ENCODE measurements at places on chromosomes 6 and 20.

DNA sequence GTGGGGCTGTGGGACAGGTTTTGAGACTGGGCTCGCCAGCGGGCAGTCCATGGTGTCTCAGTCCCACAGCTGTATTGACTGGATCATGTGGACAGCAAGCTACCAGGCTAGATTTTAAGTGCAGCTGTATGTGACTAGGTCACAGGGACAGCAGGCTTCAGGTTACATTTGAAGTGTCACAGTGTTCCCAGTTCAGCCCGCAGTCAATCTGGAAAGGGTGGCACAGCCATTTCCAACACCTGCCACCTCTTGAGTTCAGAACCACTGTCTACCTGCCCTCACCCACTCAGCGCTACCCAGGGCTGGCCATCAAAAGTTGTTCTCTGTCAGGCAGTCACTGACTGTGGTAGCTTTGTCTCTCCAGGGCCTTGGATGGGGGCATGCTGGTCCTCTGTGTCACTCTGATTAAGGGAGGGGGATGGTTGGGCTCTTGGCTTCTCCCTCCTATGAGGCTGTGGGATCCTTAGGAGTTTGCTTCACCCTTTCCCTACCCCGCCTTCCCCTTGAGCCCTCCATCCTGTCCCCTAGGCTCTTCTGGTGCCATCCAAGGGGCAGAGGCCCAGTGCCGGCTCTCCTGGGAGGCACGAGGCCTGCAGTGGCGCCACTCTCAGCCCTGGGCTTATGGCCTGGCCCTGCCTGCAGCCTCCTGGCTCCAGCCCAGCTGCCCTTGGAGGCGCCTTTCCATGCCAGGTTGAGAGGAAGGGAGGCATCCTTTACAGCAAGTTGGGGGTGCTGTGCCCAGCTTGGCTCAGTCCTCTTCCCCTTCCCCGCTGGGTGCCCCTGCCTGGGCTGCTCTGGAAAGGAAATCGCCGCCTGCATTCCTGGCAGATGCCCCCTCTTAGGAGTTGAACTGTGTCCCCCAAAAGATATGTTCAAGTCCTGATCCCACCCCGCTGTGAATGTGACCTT, 44.9 kb downstream of the PNLDC1 start:
- no peak for DNase-seq

DNA sequence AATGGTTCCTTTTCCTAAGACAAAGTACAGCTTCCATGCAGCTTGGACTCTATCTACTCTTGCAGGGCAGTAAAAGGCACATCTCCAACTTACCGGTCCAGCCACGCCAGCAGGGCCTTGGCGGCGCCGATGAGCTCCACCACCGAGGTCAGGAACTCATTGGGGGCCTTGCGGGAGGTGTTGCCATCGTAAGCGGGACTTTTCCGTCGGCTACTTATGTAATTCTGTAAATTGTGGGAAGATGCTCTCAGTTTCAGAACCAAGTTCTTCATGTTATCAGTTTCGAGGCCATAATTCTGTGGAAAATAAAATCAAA, 68.5 kb downstream of the CNKSR3 start:
- no peak for DNase-seq

GRCh38 chr20:50304923-50305635, 114.4 kb downstream of the CEBPB start:
- no peak for DNase-seq

DNA sequence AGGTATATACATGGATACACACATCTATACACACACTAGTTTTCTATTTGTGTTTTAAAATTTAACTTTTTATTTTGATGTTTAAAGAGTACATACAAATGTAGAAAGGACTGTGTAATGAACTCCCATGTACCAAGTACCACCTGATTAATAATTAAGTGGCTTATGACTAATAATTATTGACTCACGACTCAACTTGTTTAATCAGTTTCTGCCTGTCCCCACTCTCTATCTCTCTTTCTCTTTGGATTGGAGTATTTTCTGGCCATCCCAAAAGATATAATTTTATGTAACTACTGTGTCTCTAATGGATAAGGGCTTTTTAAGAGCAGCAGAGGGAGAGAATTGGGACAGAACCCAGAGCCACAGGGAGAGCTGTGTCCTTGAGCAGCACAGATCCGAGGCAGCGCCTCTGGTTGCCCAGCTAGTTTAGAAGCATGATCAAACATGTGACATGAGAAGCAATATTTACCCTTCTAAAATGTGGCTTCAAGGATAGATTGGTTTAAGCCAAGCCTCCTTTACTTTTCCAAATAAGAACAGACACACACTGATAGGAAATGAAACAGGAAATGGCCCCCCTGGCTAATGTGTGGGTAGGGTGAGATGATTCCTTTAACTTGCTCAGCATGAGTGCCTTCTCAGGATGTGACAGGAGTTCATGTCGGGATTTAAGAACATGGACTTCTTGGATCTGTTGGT, 81.0 kb downstream of the ERMARD start:
- peak; percentile 3 for DNase-seq

DNA sequence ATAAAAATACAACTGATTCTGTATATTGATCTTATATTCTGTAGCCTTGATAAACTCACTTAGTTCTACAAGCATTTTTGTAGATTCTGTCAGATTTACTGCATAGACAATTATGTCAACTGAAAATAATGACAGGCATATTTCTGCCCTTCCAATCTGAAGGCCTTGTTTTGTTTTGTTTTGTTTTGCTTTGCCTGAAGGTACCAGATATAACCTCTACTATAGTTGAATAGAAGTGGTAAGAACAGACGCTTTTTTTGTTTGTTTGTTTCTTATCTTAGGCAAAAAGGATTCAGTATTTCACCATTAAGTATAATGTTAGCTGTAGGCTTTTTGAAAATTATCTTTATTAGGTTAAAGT, 64.6 kb upstream of the RSPO3 start:
- no peak for DNase-seq

- DNase-seq, result no peak
These were observed 511.1 kb upstream of the MAP3K7 start for GRCh38 chr6:91098006-91098405.

- no peak for DNase-seq
These were observed 152.5 kb downstream of the FOXC1 start for GRCh38 chr6:1762203-1762602.

- DNase-seq, result no peak
These were observed 31.6 kb downstream of the TUBB2B start for GRCh38 chr6:3195695-3196497.

- DNase-seq, result no peak
These were observed 148.5 kb upstream of the PDE10A start for GRCh38 chr6:165811512-165811911.

DNA sequence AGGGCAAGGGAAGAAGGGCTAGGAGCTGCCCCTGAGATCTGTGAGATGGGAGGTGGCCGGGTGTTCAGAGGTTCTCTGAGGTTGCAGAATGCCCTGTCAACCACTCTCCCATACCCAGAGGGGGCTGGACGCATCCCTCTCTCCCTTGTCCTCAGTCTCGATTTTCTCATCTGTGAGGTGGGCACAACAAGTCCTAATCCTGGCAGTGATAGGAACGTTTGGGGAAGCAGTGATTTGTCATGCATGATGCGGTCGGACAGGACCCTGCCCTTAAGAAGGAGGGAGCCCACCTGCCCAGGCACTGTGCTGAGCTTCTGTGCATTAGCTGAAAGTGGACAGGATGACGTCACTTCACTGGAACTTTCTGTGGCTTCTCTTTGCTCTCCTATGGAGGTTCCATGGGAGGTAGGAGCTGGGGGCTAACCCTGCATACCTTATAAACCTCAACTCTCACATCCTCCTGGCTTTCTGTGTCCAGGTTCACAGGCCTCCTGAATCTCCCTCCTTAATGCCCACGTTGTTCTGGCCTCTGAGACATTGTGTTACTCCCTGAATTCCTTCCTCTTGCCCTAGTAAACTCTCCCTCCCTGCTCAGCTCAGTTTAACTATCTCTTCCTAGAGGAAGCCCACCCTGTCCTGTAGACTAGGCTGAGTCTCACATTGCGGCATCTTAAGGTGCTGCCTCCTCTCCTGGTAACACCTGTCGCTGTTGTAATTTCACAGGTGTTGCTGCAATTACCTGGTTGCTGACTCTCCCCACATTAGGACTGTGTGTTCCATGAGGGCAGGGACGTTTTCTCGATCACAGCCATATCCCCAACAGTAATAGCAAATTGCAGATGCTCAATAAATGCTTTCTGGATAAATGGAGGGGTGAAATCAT, 30.1 kb upstream of the CSNK2A1 start:
- no peak for DNase-seq

GRCh38 chr6:166258854-166259276, 49.3 kb downstream of the PRR18 start:
- peak; percentile 93 for DNase-seq

DNA sequence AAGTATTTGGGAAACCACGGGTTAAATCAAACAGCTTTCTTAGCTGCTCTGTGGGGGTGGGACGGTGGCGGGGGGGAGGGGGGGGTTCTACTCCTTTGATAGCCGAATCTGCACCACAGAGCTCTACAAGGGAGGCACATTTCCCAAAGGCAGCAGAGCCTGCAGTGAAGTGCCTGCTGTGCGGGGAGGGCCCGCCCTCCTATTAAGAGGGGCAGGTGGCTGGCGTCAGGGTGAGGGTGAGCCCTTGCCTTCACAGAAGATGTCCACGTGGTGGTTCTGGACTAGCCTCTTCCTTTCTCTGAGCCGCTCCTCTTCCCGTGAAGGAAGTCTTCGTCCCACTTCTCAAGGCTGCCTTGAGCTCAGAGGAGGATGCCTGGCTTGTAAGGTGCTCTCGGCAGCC, 174.9 kb upstream of the THBS2 start:
- no peak for DNase-seq

GRCh38 chr6:28896505-28897368, 27.0 kb downstream of the TRIM27 start:
- peak; percentile 45 for DNase-seq

GRCh38 chr6:125236536-125237327, 65.0 kb downstream of the HDDC2 start:
- no peak for DNase-seq

- DNase-seq, result no peak
These were observed 45.0 kb downstream of the ADNP start for GRCh38 chr20:50886184-50886790.

DNA sequence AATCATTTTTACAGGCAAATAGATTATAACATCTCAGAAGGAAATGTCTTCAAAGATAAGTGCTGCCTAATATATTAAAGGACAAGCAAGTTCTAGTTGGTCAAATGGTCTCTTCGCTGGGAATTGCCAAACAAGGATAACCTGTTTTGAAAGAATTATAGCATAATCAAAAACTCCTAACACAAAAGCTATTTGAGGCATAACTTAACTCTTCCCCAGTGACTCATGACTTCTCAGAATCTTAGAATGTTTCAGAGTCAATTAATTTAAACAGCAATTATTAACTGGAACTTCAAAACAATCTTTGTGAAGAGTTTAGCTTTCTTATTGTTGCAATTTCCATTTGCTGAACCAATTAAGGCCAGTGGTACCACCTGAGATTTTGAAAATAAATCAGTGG, 126.6 kb downstream of the MTFR2 start:
- DNase-seq, result no peak

DNA sequence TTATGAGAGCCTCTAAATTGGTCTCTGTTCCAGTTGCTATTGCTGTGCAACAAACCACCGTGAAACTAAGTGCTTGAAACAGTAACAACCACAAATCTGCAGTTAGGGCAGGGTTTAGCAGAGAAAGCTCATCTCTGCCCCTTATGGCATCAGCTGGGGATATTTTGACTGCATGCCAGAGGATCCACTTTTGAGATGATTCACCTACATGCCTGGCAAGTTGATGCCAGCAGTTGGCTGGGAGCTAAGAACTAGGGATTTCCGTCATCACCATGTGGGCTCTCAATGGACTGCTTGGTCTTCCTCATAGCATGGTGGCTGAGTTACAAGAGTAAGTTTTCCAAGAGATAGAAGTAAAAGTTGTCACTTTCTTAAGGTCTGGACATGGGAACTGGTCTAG, 35.1 kb downstream of the PLCB4 start:
- no peak for DNase-seq

- no peak for DNase-seq
These were observed 580.0 kb upstream of the ZNF337 start for GRCh38 chr20:26276554-26277210.

- no peak for DNase-seq
These were observed 517.3 kb upstream of the PTCHD4 start for GRCh38 chr6:48628316-48628715.

GRCh38 chr6:125584468-125584939, 164.9 kb upstream of the HEY2 start:
- no peak for DNase-seq

GRCh38 chr6:166346965-166347364, 4.6 kb upstream of the SFT2D1 start:
- peak; percentile 53 for DNase-seq

DNA sequence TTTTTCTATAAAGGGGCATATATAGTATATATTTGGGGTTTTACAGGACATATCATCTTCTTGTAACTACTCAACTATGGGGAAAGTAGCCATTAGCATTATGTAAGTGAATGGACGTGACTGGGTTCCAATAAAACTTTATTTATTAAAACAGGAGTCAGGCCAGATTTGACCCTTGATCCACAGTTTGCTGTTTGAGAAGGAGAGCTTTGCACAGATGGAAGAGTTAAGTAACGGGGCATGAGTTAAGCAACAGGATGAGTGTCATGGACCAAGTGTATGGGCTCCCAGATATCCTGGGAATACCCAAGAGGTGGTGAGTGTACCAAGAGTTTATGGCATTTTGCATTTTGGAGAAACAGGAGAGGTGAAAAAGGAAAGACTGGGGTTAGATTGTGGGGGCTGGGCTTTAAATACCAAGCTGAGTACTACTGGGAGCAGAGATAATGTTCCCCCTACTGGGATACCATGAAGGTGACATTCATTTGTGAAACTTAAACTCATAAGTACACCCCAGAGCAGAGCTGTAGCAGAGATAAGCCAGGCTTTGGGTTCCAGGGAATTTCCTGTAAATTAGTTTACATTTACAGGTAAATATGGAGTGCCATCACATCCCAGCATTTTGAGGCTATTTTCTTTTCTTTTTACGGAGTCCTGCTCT, 18.5 kb upstream of the SCUBE3 start:
- DNase-seq, result no peak

- DNase-seq, result no peak
These were observed 32.1 kb downstream of the CEP250 start for GRCh38 chr20:35487479-35487878.

- no peak for DNase-seq
These were observed 140.0 kb upstream of the SGK1 start for GRCh38 chr6:134457941-134458340.

DNA sequence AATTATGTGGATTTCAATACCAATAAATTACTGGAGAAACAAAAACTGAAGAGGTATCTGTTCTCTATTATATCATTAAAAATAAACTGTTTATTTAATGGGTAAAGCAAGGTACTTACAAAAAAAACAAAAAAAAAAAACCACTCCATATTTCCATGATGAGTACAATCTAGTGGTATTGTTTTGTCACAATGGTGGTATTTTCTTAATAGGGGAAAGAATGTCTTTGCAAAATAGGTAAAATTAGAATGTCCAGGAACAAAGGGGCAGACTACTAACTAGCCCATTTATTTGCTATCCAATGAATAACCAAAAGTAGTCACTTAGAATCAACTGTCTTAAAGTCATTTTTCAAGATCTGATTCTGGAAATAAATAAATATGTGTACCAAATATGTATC, 92.0 kb downstream of the ARHGAP18 start:
- DNase-seq, result no peak

- DNase-seq, result no peak
These were observed 95.2 kb downstream of the JAG1 start for GRCh38 chr20:10578607-10579006.

Measured in inflammatory macrophage (primary cell).